ENCODE measurements at places on chromosomes 6 and 20. TPM values are rescaled to one million over a fixed set of nuclear protein-coding genes. Genes with fewer than 3 reads are reported as not detected.

The MUC22 gene
- not detected for total RNA-seq

The PRR18 gene
- total RNA-seq = not detected

The BRD2 gene
- total RNA-seq = 96.4 TPM

The EDEM2 gene
- 115 TPM for total RNA-seq

The PLG gene
- not detected for total RNA-seq

The COL9A3 gene
- 8.6 TPM for total RNA-seq

The EYA4 gene
- total RNA-seq = not detected

The RGS17 gene
- total RNA-seq = not detected

The TRAPPC3L gene
- total RNA-seq = not detected

The GUCA1A gene
- total RNA-seq = not detected

The SULF2 gene
- total RNA-seq = 27.9 TPM

The COL19A1 gene
- total RNA-seq = not detected

The ARG1 gene
- not detected for total RNA-seq

The ARFGEF3 gene
- total RNA-seq = not detected

The SENP6 gene
- total RNA-seq = 52.4 TPM

The SLC22A3 gene
- total RNA-seq = not detected

The DNAH8 gene
- not detected for total RNA-seq

The HLA-G gene
- not detected for total RNA-seq

The MEI4 gene
- 0.44 TPM for total RNA-seq

The CDSN gene
- not detected for total RNA-seq

The NKX2-4 gene
- not detected for total RNA-seq

The ENPP1 gene
- not detected for total RNA-seq

Measured in G401 (cell line).